Eye (tissue), 1 donor: ENCODE measurements at places on chromosomes 2 and 18.
A peak's percentile ranks its signal among the peaks of the same experiment; 100 is the strongest.

- DNase-seq, result no peak
These were observed 51.2 kb downstream of the CLIP4 start for GRCh38 chr2:29166242-29167039.

DNA sequence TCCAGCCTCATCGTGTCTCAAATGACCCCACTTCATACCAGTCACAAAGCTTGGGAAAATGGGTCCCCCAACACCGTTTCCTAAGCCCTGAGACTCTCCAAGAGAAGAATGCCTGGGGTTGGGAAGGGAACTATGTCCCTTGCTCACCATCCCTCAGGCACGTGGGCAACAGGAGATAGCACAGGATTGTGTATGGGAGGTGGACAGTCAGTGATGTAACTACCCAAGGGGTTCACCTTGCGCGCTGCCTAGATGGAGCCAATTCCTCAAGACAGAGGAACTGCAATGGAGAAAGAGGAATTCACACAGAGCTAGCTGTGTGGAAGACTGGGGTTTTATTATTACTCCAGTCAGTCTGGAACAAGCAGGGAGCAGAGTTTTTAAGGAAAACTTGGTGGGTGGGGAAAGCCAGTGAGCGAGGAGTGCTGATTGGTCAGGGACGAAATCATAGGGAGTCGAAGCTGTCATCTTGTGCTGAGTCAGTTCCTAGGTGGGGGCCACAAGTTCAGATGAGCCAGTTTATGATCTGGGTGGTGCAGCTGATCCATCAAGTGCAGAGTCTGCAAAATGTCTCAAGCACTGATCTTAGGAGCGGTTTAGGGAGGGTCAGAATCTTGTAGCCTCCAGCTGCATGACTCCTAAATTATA, 13.8 kb upstream of the CXCR1 start:
- no peak for DNase-seq

DNA sequence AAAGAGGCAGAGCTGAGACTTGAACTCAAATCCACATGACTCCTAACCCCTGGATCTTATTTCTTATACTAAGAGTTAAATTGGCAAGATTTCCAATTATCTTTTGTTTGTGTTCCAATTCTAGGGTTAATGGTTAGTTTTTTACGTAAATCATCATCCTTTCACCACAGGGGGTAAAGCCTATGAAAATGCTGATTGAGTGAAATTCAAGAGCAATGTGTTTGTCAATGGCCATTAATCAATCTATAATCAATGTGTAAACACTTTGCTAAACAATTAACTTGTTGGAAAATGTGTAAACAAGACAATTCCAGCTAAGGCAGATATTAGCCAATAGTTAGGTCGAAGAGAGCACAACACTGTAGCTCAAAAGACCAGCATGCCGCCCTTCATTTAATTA, 376.5 kb upstream of the ACVR2A start:
- DNase-seq, result no peak

- DNase-seq, result no peak
These were observed 49.8 kb downstream of the ZC3H15 start for GRCh38 chr2:186535861-186536260.

DNA sequence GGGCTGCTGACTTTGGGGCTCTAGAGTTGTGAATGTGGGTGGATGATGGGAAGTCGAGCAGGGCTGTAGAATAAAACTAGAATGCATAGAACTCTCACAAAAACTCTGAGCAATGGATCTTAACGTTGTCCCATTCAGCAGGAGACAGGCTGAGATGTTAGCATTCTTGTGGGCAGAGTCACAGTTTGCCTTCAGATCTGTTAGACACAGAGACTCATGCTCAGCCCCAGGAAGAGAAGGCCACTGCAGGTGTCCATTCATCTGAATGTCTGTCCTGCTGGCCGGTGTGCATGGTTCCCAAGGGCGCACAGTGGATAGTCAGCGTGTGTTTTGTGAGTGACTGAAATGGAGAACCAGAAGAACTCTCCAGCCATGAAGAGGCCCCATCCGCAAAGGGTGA, 111.3 kb downstream of the TSN start:
- DNase-seq, result no peak

- no peak for DNase-seq
These were observed 51.0 kb upstream of the EML4 start for GRCh38 chr2:42117923-42118753.

- peak; percentile 70 for DNase-seq
These were observed 47.3 kb downstream of the POU3F3 start for GRCh38 chr2:104901037-104901881.

DNA sequence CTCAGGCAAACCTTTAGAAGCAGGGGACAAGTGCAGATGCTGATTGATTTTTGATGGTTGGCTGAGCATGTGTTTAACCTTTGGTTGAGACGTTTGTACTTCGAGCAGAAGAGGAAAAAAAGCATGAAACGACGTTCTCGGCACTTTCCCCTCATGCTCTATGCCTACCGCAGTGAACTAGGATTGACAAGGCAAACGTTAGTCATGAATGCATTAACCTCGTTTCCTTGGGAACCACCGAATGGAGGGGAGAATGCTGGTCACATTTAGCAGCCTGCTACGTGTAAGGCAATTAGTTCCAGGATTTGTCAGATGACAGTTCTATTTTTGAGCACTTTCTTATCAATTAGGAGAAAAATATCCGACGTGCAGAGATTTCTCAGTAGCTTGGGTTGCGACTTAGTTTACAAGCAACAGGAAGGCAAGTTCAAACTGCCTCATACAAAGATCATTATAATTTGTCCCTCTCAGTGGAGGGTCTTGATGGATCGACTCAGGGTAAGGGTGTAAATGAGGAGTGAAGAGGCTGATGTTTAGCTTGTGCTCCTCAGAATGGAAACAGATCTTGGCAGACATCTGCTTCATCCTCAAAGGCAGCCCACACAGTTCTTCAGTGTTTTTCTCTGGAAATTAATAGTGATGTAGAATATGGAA, 47.4 kb upstream of the GPR45 start:
- peak; percentile 78 for DNase-seq

DNA sequence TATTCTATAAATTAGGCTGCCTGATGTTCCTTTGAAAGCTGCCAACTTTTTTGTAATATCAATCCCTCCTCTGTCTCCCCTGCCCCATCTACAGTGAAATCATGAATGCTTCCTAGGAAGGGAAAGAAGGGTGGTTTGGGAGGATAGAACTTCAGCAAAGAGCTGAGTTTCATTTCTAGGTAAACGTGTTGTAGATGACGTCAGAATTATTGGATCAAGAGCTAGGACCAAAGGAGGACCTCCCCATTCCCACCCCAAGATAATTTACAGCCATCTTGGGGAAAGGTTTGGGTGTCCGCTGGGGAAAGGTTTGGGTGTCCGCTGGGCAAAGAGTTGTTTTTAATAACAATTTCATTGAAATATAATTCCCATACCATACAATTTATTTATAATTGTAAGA, 11.2 kb upstream of the ANKRD53 start:
- no peak for DNase-seq

DNA sequence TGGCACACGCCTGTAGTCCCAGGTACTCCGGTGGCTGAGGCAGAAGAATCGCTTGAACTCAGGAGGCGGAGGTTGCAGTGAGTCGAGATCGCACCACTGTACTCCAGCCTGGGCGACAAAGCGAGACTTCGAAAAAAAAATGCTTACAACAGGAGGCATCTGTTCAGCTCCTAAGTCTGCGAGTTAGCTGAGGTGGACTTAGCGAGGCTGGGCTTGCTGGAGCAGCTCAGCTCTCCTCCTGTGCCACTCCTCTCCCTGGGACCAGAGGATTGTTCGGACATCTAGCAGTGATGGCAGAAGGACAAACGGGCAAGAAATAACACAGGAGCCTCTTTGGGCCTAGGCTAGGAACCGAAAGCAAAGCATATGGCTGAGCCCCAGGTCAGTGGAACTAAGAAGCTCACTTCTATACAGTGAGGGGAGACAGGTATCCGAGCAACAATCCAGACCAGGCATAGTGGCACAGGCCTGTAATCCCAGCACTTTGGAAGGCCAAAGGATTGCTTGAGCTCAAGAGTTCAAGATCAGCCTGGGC, 260.1 kb downstream of the GLI2 start:
- DNase-seq, result no peak

GRCh38 chr2:236517251-236518031, 52.2 kb upstream of the ACKR3 start:
- DNase-seq, result peak; percentile 39
